Dorsolateral prefrontal cortex (tissue), 122 donors: ENCODE measurements at places on chromosomes 4 and X.

- no peak for DNase-seq
Observed at GRCh38 chr4:104944596-104944995, 202.1 kb upstream of the TET2 start.

DNA sequence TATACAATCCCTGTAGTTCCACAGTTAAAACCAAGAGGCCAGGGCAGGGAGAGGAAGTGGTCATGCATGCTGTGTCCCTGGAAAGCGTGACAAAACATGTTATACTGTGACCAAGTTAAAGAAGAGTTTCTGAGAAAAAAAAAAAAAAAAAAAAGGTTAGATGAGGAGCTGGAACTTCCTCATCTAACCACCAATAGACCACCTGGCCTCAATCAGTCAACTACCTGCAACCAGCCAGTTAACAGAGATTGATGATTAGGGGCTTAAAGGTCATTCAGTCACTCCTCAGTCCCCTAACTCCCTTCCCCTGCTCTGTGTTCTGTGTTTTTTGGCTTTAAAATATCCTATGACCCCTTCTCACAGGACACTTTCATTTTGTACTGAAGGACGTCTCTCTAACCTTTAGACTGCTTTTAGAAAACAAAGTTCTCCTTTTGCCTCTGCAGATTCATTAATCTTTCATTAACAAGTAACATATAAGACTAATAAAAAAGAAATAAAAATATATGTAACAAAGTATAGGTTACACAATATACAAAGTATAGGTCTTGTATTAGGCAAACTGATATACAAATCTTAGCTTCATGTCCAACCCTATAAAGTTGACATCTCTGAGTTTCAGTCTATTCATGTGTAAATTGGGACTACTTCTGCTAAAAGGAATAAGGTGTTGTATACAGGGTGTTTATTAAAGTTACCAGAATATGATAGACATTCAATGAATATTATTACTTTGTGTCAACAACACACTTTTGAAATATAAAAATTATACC, 179.1 kb upstream of the NDST4 start:
- DNase-seq = no peak

DNA sequence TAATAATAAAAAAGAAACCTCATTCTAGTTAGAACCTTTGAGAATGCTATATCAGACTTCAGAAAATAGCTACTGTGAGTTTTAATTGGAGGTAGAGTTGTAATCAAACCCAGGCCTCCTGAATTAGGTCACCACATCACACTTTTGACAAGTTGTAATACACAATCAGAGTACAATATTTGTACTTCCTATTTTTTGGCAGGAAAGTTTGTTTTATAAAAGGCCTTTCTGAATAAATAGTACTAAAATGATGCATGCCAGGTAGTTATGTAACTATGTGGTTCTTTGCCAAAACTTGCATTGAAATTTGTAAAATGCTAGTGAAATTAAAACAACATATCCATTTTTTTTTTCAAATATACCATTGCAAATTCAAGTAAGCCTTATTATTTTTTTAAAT, 26.8 kb downstream of the ADH7 start:
- no peak for DNase-seq

GRCh38 chr4:85268961-85269360, 206.0 kb upstream of the ARHGAP24 start:
- no peak for DNase-seq

DNA sequence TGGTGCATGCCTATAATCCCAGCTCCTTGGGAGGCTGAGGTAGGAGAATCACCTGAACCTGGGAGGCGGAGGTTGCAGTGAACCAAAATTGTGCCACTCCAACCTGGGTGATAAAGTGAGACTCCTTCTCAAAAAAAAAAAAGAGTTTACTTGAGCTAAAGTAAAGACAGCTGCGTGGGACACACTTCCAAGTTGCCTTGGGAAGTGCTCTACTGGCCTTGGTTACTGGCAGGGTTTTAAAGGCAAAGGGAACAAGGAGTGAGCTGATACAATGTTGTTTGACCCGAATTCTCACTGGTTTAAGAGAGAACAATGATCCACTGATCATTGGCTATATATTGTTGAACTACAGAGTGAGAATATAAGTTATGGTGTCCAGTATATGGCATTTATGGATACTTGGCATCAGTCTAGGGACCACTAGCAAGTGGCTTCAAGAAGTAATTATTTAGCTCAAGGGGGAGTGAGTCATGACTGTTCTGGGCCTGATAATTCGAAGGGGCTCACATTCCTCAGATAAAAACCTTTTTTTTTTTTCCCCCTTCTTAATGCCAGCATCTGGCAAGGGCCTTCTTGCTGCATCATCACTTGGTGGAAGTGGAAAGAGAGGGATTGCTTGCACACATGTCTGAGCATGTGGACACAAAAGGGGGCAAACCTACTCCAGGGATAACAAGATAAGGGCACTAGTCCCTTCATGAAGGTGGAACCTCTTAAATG, 32.3 kb downstream of the GRK4 start:
- no peak for DNase-seq
